ENCODE measurements at places on chromosomes 6 and 20. TPM values are rescaled to one million over a fixed set of nuclear protein-coding genes. Genes with fewer than 3 reads are reported as not detected.

The MUC22 gene
- total RNA-seq: not detected

The ID4 gene
- 0.13 TPM for total RNA-seq

The SLC17A3 gene
- total RNA-seq: not detected

The RSPH9 gene
- 0.14 TPM for total RNA-seq

Data from thoracic aorta endothelial cell (primary cell).